ENCODE measurements at places on chromosomes 11 and 22.

DNA sequence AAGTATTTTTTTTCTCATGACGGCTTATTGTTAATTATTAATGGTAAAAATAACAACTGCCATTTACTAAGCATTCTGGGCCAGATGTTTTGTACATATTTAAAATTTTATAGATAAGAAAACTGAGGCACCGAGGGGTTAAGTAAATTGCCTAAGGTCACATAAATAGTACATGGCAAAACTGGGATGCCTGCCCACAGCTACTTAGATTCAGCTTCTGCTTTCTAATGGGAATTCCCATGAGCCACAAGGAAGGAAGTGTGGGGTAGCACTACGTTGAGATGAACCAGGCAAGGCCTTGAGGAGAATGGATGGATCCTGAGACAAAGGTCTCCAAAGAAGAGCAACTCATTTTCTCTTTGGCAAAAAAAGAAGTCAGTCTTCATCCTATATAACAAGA is 11.9 kb upstream of the PHF21A start:
- no peak for DNase-seq

GRCh38 chr11:2529636-2530035 is 84.8 kb downstream of the KCNQ1 start:
- DNase-seq, result no peak

DNA sequence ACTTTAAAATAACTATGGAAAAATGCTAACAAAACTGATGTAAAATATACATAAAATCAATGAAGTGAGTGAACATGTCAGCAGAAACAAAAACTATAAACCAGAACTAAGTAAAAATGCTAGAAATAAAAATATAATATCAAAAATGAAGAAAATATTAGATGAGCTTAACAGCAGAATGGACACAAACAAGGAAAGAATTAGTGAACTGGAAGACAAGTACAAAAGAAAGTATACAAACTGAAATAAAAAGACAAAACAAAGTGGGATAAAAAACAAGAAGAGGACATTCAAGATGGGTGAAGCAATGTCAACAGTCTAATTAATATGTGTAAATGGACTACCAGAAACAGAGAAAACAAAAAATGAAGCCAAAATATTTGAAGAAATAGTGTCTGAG is 339.2 kb downstream of the NXPE2 start:
- no peak for DNase-seq

- DNase-seq, result no peak
These were observed 136.8 kb upstream of the ARHGAP42 start for GRCh38 chr11:100550298-100550697.

- no peak for DNase-seq
These were observed 10.1 kb downstream of the CBX6 start for GRCh38 chr22:38861927-38862326.
